Natural killer cell treated with Interleukin-12 subunit alpha and Interleukin-12 subunit beta and Interleukin-15 and Interleukin-18, amount 100 ng/mL, for 72 hours (primary cell): ENCODE measurements at places on chromosomes 4 and X. TPM values are rescaled to one million over a fixed set of nuclear protein-coding genes. Genes with fewer than 3 reads are reported as not detected.
A peak's percentile ranks its signal among the peaks of the same experiment; 100 is the strongest.

TCEAL2 gene
- not detected for total RNA-seq

HSFX4 gene
- not detected for total RNA-seq

ADGRL3 gene
- not detected for total RNA-seq

GDPD2 gene
- total RNA-seq, result 0.17 TPM

PNCK gene
- not detected for total RNA-seq

CLGN gene
- not detected for total RNA-seq

FAM9C gene
- total RNA-seq, result not detected

DNA sequence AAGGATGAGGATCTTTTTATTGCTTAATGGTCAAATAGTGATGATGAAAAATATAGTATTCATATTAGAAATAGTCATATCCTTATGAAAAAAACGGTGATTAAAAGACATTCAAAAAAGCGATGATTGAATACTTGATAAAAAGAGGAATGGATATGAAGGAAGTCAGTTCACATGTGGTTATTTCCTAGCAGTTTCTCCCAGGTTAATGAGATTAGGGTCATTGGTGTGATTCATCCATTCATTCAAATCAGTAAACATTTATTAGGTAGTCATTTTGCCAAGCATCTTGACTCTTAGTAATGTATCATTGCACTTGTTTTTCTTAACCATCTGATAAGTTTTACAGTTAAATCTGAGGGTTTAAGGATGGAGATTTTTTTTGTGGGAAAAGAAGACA lies 294.1 kb downstream of the ARHGAP24 start:
- no peak for DNase-seq

GRCh38 chrX:15631637-15632036 lies 30.9 kb upstream of the ACE2 start:
- no peak for DNase-seq

DNA sequence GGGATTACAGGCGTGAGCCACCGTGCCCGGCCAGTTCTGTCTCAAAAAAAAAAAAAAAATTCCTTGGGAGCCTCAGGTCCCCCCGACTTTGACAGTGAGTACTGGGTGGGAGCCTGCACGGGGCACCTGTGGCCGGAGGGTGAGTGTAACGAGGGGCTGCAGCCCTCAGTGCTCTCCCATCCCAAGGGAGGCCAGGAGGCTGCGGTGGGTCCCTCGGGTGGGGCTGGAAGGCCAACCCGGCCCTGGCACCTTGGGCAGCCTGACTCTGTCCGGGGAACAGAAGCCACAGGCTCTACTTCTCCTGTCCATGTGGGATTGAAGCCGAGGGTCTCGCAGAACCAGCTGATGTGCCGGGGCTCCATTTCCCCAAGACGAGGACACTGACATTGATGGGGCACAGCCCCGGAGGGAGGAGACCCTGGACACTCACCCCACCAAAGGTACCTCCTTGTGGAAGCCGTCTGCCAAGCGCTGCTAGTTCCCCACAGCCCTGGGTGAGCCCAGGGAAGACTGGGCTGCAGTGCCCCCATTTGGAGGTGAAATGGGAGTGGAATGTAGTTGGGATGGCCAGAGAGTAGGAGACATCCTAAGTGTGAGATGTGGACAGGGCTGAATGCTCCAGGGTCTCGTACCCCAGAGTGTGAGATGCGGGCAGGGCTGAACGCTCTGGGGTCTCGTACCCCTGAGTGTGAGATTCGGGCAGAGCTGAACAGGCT lies 2.3 kb upstream of the SLC26A1 start:
- DNase-seq, result no peak

DNA sequence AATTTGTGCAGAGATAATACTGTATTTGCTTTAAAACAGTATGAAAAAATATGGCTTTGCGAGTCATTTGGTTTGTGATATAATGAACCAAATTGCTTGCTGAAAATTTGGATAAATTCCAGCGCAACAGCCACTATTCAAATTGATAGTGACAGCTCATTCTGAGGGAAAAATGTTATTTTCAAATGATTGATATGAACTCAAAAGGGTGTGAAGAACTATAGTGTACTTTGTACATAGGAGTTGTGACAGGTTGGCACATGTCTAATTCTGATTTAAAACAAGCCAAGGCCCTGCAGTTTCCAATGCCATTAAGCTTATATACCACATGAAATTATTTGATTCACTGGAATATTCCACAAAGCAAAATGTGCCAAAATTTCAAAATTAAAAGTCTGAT lies 1628.9 kb upstream of the AGA start:
- no peak for DNase-seq

DNA sequence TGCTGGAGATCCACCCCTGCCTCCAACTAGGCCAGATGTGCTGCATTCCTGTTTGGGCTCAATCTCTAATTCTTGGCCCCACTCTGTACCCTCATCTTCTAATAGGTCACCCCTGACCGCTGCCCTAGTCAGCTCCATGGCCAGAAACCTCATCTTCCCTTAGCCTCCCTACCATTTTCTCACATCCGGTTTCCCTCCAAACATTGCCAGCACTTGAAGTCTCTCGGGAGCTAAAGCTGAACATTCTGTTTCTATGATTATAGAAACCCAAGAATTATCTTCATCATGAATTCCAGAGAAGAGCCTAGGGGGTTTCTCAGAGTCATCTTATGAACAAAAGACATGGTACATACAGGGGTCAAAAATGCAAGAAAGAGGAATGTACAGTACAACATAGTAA lies 179.7 kb downstream of the AMELX start:
- no peak for DNase-seq

- DNase-seq, result no peak
Observed at GRCh38 chrX:138711399-138712347, at the start of gene FGF13. Gene FGF13 (minus strand): TSS chrX:138711717. CDS start chrX:138711003, 714 bp downstream.

DNA sequence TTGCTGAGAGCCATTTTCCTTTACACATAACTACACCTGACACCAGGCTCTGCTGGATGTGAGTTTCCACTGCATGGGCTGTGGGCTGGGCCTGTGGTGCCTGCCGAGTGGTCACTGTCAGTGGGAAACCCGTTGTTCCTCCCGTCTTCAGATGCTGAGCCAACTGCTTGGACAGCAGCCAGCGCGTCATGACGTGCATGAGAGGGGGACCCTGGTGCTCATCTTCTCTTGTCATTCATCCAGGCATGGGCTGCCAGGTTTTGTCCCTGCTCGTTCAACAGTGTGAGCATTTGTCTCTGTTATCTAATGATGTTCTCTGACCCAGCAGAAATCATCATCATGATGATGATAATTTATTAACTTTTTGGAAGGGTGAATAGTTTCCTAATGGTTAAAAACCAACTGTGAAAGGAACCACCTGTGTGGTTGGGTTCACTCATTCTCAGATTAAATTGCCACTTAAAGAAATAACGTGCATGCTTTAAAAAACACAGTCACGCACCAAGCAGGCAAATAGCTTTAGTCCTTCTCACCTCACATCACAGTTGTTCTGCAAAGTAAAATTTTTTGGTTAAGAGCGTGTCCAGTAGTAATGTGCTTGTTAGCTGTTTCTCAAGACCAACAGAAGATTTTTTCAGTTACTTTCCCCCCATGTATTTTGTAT lies 19.9 kb upstream of the CLDN34 start:
- no peak for DNase-seq

DNA sequence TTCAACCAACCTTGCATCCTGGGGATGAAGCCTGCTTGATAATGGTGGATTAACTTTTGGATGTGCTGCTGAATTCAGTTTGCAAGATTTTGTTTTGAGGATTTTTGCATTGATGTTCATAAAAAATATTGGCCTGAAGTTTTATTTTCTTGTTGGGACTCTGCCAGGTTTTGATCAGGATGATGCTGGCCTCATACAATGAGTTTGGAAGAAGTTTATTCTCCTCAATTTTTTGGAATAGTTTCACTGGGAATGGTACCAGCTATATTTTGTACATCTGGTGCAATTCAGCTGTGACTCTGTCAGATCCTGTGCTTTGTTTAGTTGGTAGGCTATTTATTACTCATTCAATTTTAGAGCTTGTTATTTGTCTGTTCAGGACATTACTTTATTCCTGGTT lies 340.3 kb upstream of the TRAM1L1 start:
- DNase-seq, result no peak

- DNase-seq, result no peak
Observed at GRCh38 chr4:125948021-125948420, 633.3 kb downstream of the FAT4 start.

DNA sequence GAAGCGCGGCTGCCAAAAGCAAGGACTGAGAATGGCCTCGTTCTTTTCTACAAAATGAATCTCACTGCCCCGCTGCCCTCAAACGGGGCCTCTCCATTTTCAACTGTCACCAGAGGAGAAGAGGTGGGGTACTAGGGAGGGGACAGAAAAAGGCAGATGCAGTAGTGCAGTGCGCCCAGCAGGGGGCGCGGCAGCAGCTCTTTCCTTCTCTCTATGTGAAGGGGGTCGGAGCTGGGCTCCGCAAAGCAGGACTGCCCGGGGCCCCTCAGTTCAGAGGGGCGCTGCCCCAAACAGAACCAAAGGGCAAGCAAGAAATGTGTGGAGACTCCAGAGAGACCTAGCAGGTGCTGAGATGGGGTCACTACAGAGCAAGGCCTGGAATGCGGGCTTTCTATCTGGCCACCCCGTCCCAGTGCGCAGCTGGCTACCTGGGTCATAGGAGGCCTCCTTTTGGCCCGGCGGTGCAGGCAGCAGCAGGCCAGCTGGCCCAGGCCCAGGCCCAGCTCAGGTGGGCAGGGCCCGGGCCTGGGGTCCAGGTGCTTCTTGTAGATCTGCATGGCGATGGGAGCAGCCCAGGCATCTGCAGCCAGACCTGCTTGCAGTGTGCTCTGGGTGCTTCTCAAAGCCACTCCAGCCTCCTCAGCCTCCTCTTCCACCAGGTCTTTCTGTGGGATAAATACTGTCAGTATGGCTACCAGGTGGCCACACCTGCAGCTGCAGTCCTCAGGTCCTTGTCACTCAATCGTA lies 5.9 kb downstream of the IRAK1 start:
- no peak for DNase-seq

GRCh38 chrX:104008831-104009230 lies 4.7 kb downstream of the H2BW1 start:
- no peak for DNase-seq

DNA sequence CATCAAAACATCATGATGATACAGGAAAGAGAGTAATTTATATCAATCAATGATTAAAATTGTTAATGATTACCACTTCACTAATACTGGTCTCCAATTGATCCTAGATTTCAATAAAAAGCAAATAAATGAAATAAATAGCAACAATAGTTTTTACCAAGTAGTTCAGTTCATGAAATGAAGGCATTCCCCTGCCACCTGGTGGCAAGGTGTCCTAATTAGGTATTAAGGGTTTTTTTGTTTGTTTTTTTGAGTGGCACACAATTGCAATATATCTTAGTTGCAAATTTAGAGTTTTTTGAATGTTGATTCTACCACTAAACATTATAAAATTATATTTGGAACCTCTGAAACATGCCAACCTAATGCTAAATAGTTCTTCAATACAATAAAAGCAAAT lies 157.4 kb upstream of the PDE5A start:
- DNase-seq, result no peak

DNA sequence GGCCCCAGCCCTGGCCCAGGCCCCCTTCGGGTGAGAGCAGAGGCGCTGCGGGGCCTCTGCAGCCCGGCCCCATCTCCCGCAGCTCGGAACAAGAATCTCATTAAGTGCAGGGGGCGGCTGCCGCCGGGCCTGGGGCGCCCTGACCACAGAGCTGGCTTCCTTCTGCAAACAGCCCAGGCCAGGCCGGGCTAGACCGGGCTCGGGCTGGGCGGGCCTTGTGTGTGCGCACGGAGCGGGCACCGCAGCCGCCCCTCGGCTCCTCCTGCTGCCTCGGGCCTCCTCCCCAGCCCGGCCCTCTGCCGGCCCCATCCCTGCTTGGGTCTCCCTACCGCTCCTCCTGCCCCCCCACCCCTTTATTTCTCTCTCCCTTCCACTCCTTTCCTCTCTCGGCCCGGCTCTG lies 83.3 kb downstream of the EFNB1 start:
- no peak for DNase-seq

- DNase-seq, result no peak
Observed at GRCh38 chr4:173499658-173500535, 30.1 kb downstream of the HAND2 start.

GRCh38 chr4:186191200-186192065 lies at the start of gene CYP4V2:
Gene CYP4V2 (plus strand): TSS chr4:186191567. CDS start chr4:186191824, 257 bp downstream.
- DNase-seq, result peak; percentile 95

DNA sequence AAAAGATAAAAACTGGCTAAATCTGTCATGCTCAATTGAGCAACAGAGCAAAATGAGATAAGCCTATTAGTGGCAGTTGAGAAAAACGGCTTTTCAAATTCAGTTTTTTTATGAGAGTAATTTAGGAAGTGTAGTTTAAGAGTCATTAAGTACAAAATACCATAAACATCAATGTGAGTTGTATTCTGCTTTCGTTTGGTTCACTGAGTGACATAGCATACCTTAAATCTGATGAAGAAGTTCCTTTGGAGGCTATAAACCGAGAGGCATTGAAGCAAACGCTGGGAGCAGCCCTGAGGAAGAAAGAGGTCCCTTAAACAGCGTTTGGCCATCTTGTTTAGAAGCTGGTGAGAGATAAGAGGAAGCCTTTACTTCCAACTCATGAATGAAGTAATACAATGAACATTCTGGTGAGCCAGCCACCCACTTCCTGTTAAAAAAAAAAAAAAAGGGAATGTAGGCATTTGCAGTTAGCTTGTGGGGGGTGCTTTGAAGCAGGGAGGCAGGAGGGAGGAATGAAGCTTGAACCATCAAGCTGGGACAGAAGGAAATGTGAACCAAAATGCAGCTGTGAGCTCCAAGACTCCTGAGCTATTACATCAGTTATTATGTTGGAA lies 132.3 kb downstream of the ZNF330 start:
- no peak for DNase-seq

DNA sequence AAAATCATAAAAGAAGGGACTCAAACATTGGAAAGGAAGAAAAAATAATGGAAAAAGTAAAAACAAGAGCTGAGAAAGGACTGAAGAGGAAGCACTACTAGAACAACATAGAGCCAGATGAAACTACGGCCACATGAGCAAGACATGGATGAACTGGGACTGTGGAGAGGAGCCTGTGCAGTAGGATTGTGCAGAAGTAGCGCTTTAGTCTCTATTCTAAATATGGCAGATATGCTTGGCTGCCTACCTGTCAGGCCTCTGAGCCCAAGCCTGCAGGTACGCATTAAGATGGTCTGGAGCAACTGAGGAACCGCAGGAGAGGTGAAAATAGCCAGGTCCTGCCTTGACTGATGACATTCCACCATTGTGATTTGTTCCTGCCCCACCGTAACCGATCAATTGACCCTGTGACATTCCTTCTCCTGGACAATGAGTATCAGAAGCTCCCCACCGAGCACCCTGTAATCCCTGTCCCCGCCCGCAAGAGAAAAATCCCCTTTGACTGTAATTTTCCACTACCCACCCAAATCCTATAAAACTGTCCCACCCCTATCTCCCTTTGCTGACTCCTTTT lies 154.3 kb downstream of the CAMK2D start:
- DNase-seq, result no peak
